ENCODE measurements at places on chromosomes 16 and 17.

DNA sequence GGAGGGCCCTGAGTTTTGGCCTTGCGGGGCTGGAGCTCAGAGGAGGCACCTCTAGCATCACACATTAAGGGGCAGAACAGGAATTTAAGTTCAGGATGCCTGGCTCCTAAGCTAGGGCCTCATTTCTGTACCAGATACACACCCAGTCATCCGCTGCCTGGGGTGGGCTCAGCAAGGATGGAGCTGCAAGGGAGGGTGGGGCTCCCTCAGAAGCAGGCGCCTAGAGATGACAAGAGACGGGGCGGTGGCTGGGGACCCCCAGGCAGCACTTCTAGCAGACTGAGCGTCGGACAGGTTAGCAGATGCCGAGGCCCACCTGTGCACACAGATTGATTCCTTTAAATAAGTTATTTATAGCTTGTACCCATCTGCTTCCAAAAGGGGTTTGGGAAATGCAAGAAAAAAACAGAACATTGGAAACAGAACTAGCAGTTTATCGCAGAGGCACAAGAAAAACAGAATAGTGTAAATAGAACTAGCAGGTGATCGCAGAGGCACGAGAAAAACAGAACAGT, 47.6 kb upstream of the CBFA2T3 start:
- DNase-seq: no peak

DNA sequence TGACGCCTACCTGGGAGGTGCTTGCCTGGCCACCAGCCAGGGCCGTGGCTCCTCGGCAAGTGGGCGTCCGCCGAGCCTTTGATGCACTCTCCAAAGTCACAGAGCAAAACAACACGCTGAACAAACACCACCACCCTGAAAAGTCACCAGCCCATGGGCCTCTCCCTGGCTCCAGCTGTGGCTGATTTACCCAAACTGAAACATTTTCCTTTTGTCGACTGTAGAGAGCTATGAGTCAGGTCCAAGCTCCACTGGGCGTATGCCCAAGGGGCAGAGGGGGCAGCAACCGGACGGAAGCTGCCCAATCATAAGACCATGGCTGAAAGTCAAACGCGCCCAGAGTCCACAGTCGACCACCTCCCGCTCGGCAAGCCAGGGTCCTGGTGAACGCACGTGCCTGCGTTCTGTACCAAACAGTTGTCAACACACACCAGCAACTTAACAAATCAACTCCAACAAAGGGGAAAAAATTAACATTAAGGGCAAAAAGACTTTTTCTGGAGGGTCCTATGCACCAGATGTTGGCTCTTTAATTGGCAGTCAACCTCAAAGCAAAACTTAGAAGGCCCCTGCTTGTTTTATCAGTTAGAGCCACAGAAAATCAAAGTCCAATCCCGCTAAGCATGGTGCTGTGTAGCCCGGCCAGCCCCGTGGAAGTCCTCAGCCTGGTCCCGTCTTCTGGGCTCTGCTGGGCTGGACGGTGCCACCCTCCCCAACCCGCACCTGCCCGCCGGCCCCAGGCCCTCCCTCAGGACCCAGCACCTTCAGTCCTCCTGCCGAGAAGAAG, 47.3 kb downstream of the TBC1D16 start:
- DNase-seq: no peak

DNA sequence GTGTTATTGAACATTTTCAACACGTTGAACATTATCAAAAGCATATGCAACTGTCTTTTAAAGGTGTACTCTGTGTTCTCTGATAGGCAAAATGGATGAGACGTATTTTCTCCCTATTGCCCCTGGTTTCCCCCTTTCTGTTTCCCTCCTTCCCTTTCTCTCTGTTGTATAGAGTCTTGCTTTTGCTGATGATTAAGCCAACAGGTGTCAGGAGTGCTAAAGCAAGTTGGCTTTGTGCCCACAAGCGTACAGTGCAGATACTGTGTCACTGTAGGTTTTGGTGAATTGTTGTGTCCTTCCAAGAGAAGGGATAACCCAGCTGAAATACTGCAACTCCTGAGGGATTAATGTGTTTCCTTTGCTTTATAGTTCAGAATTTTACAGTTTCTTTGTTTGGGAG, 74.4 kb downstream of the COX10 start:
- no peak for DNase-seq

DNA sequence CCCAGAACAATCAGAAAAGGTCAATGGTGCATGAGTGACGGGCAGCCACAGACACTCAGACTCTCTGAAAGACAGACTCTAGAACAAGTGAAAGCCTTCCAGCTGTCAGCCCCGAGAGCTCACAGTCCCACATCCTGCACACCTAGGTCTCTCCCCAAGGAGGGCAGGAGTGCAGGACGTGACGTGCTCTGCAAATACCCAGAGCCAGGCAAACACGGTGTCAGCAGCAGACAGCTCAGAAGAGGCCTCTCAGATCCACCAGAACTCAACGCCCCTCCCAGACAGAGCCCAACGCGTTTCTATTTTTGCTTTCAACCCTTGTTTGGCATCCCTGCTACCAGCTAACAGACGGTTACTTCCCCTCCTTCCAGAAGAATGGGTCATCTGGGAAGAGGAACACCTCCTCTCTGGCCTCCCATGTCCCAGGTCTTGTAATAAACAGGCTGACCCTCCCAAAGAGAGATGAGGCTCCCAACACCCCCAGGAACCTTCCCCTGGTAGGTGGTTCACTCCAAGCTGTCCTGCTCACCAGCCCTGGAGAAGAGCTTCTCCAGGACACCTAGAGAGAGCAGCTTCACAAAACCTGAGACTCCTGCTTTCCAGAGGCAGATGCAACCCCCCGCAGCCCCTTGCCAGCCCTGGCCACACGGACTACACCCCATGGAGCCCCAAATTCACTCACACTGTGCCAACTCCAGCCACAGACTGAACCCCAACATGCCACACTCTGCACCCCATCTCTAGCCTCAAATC, 7.6 kb downstream of the PITPNM3 start:
- no peak for DNase-seq

DNA sequence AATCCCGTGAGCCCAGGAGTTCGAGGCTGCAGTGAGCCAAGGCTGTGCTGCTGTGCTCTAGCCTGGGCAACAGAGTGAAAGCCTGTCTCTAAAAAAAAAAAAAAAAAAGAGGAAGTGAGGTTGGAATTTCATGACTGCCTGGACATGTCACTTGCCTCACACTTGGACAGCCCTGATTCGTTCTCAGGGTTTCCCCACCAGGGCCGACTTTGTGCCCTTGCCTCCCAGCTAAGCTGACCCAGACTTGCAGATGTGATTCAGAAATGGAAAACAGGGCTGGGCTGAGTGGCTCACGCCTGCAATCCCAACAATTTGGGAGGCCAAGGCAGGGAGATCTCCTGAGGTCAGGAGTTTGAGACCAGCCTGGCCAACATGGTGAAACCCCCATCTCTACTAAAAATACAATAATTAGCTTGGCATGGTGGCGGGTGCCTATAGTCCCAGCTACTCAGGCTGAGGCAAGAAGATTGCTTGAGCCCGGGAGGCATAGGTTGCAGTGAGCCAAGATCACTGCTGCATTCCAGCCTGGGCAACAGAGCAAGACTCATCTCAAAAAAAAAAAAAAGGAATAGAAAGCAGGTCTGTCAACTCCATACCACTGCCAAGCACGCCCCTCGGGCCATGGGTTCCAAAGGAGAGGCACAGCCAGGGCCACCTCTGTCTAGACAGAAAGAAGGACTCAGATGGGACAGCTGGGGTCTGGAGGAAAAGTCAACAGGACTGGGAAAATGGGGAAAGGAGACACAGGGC, 46.9 kb downstream of the SOCS1 start:
- no peak for DNase-seq

- no peak for DNase-seq
Measured at GRCh38 chr16:55048745-55049144, 118.1 kb downstream of the IRX5 start.

- DNase-seq: no peak
Measured at GRCh38 chr16:66418165-66418962, 8.7 kb upstream of the BEAN1 start.

DNA sequence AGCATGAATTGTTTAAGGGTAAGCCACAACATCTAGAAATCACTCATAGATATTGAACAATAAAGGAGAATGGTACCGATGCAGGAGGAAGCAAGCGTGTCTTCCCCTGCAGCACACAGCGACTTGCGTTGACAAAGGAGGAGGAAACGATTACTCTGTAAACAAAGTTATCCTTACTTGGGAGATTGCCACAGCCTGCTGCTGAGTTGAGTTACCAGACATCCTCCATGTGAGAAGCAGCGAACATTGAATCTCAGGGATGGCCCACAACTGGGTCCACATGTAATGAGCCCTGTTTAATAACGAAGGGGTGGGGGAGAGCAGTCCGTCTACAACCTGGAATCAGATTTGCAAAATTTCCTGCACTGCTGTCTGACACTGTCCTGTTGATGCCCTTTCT, 27.7 kb downstream of the CLUH start:
- no peak for DNase-seq

Data from posterior cingulate gyrus (tissue), 11 donors.